CD4-positive, alpha-beta T cell treated with Interleukin-12 subunit alpha and Interleukin-12 subunit beta, for 1 hour (primary cell): ENCODE measurements at places on chromosomes 5 and 9.
A peak's percentile ranks its signal among the peaks of the same experiment; 100 is the strongest.

DNA sequence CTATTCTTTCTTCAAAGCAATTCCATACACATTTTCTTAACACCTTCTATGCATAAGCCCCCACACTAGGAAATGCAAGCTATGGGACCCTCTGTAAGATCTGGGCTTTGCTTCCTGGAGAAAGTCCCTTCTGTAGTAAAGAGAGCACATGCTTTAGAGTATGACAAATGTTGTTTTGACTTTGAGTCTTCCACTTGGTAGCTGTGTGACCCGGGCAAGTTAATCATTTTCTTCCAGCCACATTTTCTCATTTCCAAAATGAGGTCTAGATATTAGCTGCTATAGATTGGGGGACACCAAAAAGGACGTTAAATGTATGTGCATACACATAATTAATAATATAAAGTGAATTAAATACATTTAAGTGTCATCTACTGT, 334.0 kb downstream of the NFIB start:
- no peak for DNase-seq

- DNase-seq: no peak
Measured at GRCh38 chr5:44387406-44387805, 1.8 kb downstream of the FGF10 start.

DNA sequence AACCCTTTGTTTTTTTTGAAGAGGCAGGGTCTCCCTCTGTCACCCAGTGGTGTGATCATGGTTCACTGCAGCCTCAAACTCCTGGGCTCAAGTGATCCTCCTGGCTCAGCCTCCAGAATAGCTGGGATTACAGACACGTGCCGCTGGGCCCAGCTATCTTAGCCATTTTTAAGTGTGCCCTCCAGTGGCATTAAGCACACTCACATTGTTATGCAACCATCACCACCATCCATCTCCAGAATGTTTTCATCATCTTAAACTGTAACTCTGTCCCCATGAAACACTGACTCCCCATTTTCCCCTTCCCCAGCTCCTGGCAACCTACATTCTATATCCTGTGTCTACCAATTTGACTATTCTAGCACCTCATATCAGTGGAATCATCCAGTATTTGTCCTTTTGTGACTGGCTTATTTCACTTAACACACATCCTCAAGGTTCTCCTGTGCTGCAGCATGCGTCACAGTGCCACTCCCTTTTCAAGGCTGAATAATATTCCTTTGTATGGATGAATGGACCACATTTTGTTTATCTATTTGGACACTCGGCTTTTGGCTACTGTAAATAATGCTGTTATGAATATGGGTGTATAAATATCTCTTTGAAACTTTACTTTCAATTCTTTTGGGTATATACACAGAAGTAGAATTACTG, 12.5 kb upstream of the RAPGEF1 start:
- no peak for DNase-seq

- DNase-seq: no peak
Measured at GRCh38 chr9:115525111-115526058, 407.4 kb upstream of the TNC start.

- DNase-seq: peak; percentile 60
Measured at GRCh38 chr5:146662229-146662628, 146.2 kb upstream of the GPR151 start.

- no peak for DNase-seq
Measured at GRCh38 chr5:149415066-149415967, 36.2 kb upstream of the IL17B start.

- DNase-seq: no peak
Measured at GRCh38 chr5:30405821-30406220, 787.7 kb upstream of the CDH6 start.

DNA sequence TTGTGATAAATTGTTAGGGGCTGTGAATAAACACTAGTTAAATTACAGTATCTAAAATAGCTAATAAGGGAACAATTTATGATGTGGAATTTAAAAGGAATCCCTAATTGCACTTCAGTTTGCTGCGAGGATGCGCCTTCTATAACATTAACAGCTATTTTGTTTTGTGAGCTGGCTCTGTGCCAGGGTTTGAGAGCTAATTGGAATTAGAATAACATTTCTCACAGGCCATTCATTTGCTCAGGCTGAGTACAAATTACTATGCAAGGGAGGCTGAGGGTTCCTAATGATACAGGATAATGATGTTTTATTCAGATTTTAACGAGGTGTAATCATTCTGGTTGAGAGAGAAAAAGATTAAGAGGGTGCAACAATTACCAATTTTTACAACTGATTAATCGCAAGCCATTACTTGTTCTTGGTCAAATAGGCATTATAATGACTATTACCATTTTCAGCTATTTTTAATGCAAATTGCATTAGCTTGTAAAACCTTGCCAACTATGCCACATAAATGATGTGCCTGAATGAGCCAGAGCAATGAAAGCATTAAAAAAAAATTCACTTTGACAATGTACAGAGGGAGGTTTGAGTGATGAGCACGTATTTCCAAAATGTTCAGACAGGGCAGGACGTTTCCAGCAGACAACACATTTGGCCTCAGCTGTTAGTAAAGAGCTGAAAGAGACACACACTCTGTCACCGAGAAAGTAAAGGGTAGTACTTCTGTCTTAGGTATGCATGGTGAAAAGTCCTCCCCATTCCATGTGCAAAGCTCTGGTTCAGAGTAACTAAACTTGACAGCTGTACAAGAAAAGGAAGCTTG, 576.5 kb downstream of the TLE1 start:
- no peak for DNase-seq

DNA sequence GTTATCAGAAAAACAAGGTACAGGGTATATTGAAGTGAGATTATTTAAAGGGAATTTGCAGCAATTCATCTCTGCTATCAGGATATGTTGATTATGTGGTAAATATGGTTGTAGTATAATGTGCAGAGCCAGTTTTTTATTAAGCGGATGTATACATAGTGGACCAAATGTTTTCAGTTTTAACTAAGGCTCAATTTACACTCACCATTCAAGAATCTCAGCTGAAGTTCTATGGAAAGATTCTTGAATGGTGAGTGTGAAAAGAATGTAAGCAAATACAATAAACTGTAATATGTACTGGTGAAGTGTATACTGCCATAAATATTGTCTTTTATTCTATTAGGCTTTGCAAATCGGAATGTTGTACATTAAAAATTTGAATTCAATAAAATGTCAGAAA, 895.9 kb upstream of the CDH10 start:
- no peak for DNase-seq

- peak; percentile 18 for DNase-seq
Measured at GRCh38 chr5:150672237-150672883, 11.3 kb downstream of the MYOZ3 start.

DNA sequence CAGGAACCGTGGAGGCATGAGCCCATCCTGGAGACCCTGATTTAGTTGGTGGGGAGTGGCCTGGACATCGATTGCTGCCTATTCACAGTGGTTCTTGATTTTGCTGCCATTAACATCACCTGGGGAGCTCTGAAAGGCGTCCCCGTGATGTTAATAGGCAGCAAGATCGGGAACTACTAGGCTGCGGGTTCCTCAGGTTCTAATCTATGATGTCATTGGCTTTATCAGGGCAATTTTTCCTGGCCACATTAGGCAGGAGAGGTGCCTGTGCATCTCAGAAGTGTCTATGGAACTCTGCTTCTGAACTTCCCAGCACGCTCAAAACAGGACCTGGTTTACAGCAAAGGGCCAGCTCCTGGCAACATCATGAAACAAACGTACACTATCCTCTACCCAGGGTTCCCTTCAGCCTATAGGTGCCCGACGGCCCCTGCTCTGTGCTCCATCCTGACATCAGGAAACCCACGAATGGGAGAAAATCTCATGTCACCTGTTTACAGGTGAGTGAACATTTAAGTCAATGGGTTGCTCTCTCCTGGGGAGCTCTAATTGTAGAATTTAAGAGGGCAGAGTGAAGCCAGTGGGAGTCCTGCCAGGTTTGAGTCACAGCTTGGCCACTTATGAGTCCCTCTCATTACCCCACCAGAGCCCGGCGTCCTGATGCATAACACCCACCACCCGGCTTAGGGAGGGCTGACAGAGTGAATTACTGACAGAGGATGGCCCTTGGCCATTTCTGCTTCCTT, 49.4 kb downstream of the ROPN1L start:
- DNase-seq: no peak

GRCh38 chr5:9362600-9362999, 183.3 kb downstream of the SEMA5A start:
- DNase-seq: no peak

GRCh38 chr9:20015427-20015931, 226.6 kb upstream of the SLC24A2 start:
- DNase-seq: no peak

DNA sequence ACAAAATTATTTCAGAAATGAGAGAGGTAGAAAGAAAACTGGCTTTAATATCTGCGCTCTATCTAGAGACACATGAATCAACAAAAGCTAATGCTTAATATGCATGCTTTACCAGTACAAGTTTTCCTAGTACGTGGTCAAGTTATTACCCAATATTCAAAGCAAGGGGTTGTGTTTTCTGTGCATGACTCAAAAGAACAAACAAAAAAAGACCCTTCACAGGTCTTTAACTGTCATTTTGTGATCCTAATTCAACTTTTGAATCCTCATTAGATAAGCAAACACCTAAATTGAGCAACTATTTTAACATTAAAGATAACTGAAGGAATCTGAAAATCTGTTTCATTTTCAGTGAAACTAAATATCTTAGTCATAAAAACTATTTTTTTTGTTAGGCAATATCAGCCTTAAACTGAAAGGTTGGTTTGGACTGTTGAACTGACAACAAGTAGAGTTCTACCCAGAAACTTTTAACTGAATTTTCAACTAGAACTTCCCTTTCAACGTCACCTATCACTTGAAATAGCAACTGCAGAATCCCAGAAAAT, 12.5 kb downstream of the ST8SIA4 start:
- no peak for DNase-seq

DNA sequence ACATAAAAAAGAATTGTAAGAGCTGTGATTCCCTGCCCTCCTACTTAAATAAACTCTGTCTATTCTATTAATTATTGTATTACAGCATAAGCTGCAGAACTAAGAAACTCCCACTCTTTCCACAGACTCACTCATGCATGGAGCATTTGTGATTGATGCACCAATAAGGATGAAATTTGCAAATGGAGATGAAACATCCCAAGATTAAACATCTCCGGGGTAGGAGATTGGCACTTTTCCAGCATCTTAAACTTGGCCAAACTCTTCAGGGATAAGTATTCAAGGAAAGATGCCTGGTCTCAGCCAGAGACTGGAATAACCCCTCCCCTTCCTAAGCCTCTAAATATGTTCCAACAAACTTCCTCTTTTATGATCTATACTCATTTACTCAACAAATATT, 472.0 kb downstream of the ACTL7B start:
- no peak for DNase-seq

- peak; percentile 43 for DNase-seq
Measured at GRCh38 chr9:133991964-133992779, at the start of gene VAV2. TSS of gene VAV2 (minus strand) at chr9:133992324. CDS start at chr9:133992278, 46 bp downstream.

DNA sequence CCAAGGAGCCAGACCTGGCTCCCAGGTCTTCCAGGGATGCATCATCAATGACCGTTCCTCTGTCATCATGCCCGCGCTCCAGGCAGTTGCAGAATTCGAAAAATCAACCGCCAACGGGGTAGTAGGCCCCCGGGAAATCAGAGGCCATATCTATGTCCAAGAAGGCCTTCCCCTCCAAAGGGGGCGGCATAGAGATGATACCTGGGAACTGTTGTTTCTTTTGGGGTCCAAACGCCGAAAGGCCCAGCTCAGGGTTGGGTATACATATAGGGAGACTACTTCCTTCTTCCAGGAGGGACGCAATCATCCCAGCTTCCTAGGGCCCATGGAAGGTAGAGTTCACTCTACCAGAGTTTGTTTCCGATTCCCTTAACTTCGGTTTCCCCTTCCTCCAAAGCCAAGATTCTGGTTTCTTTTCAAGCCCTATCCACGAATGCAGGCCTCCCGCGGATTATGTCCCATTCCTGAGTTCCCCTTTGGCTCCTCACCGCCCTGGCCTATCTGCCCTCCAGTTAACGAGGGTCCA, 754 bp downstream of the DCAF12 start:
- no peak for DNase-seq

- peak; percentile 27 for DNase-seq
Measured at GRCh38 chr5:74639807-74640449, 600 bp downstream of the ENC1 start.

GRCh38 chr9:97534185-97534584, 32.7 kb downstream of the TMOD1 start:
- no peak for DNase-seq

- no peak for DNase-seq
Measured at GRCh38 chr9:136090768-136091581, 4.1 kb downstream of the NACC2 start.

DNA sequence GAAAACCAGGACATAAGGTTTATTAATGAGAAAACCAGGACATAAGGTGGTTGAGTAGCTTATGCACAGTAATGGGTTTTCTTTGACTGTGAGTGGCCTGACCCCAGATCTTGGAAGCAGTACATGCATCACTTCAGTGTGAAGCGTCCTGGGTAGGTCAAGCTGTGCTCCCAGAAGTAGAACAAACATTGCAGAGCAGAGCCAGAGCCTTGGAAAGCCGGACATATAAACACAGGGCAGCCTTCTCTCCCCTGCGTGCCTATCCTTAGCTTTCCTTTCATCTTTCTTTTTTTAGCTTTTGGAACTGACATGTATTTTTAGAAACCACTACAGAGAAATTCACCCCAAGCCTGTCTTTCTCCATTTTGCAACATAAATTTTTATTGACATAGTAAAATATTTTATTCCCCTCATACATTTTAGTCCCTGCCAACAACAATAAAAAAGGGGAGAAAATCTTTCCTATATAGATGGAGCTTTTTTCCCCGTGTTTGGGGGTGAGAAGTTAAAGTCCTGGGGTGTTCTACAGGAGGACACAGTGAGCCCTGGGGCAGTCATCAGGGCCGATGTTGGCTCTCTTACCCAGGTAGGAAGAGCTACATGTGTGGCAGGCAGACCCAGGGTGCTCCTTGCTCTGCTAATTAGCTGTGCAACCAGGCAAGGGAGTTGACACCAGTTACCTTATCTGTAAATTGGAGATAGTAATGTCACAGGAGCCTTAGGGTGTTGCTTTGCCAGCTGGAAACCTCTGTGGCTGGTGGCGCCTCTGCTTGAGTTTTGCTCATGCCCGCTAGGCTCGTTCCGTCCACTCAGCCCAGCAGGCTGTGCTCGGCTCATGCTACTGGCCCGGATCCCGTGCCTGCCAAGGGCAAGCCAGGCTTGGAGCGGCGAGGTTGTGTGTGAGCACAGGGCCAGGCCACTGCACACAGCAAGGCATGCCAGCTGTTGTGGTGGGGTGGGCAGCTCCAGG, 389.6 kb downstream of the KDM4C start:
- DNase-seq: no peak

GRCh38 chr5:176381423-176381822, 7.0 kb downstream of the NOP16 start:
- DNase-seq: no peak
